ENCODE measurements at places on chromosomes 2 and 18.

- no peak for DNase-seq
Measured at GRCh38 chr2:106293271-106293783, 99.2 kb upstream of the UXS1 start.

GRCh38 chr18:76274468-76275289 lies 220.4 kb downstream of the ZNF516 start:
- no peak for DNase-seq

GRCh38 chr2:215277944-215278343 lies 33.9 kb upstream of the ATIC start:
- no peak for DNase-seq

GRCh38 chr2:238574490-238575271 lies 148.0 kb downstream of the ASB1 start:
- no peak for DNase-seq

DNA sequence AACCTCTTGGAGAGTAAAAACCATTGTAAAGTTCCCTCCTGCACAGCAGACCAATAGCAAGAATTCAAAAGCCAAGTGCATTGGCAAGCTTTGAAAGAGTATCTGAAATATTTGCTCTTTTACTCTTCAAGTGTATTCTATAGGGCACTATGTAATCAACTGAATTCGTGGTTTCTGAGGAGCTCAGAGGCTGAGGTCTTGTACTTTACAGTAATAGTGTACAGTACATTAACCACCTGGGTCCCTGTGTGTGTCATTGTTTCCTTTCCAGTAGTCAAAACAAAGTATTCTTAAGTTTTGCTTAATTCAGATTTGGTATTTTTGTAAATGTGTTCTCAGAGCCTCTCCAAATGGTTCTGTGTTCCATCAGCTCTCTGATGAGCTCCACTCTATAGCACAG lies 769.7 kb downstream of the LRRTM4 start:
- no peak for DNase-seq

DNA sequence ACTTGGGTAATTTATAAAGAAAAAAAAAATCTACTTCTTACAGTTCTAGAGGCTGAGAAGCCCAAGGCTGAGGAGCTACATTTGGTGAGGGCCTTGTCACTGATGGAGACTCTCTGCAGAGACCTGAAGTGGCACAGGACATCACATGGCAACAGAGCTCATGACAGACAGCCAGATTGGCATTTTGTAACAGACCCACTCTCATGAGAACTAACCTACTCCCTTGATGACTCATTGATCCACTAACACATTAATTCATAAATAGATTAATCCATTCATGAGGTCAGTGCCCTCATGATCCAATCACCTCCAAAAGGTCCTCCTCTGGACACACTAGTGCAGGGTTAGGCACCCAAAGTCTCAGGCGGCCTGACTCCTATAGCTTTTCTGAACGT lies 318.4 kb downstream of the GULP1 start:
- no peak for DNase-seq

DNA sequence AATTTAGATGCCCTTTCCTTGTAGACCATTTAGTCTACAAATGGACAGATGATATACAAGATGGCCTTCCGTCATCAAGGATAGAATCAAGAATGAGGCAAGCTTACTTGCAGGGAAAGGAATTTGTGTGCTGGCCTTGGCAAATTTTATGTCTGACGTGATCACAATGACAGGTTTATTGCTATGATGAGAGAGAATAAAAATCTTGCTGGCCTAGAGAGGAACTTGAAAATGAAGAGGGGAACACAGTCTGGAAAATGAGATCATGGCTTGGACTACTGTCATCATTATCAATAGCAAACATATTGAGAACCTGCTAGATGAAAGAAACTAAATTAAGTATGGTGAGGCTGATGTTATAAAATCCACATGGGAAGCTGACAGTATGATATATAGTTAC lies 66.0 kb downstream of the CSRNP3 start:
- no peak for DNase-seq

GRCh38 chr2:217279556-217279955 lies 419.7 kb upstream of the TNP1 start:
- DNase-seq = no peak

DNA sequence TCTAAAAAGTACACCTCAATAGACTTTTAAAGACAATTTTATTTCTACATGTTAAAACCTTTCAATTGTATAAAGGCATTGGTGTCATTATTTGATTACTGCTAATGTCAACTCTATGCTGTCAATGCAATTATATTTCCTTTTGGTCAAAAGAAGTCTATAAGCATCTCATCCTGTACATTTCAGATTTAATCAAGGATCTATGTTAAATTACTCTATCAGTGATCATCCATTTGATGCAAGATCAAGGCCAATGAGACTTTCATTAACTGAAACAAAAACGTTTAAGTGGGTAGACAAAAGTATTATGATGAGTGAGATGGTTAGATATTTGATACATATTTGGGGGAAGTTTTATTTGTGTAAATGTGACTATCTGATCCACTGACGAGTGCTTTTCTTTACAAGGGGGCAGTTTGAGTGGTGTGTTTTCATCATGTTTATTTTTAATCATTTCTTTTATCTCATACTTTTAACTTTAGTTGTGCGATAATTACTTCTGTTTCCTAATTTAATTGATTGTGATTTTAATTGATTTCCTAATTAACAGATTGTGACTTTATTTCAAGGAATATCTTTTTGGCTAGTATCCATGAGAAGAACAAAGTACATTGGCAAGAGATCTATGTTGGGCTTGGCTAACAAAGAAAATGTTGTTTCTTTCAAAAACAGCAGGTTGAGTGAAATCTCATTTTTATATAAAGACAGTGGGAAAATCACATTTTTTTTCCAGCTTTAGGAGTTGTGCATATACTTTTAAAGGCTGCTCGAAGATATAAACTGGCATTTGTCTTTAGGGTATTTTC lies 1.1 kb downstream of the ARHGAP28 start:
- DNase-seq = no peak
